ENCODE measurements at places on chromosomes 16 and 17.

DNA sequence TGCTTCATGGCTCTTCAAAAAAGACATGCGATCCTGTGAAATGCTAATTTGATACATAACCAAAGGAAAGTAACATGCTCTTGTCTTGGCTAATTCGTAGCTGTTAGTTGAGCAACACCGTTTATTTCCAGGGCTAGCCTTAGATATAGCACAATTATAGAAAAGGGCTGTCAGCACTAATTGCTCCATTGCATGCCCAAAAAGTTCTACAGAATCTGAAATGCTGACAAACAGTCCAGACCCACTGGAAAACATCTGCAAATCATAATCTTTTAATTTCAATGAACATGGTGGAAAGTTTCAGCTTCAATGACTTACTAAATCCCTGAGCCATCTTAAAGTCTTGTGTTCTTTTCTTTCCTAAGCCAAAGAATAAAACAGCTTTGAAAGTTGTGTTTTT is 42.9 kb upstream of the NUDT7 start:
- DNase-seq, result no peak

DNA sequence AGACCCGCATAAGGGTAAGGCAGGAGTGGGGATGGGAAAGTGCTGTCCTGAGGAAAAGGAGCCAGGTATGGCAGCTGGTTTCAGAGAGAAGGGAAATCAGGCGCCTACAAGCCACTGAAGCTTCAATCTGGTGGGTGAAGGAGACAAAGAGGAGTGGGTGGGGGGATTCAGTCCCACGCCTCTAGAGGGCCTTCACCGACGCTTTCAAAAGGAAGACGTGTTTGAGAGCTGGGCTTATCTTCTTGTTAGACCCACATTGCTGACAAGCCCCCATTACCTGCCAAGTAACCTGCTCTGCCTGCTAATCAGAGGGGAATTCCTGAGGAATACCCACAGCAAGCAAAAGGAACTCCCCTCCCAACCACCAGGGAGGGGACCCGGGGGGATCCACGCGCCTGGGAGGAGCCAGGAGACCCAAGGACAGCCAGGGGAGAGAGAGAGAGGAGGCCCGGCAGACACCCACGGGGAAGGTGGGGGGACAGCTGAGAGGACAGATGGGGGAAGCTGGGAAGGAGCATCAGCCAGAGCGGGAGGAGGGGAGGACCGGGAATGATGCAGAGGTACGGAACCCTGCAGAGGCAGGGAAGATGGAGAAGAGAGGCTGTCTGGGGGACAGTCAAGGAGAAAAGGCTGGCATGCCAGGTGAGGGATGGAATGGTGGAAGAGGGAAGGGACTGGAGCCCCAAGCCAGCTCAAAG is 1.0 kb downstream of the MTMR4 start:
- DNase-seq, result no peak

DNA sequence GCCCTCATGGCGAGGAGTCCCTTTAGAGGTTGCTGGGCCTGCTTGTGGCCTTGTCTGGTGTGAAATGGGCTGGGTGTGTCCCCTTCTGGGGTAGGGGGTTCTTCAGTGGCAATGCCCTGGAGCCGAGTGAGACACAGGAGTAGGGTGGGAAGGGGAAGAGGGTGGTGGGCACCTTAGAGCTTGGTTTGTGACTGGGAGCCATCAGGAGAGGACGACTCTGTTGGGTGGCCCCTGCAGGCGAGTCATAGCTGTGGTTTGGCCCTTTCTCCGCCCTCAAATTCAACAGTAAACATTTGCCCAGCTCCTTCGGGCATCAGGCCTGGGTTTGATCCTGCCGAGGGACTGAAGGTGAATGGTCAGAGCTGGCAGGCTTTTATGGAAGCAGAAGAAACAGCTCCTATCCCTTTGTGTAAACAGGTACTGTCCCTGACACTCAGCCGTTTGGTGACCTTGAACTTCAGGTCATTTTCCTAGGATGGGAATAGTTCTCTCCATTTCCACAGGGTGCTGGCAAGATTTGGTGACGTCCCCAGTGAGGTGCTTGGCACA is 2.9 kb downstream of the E4F1 start:
- DNase-seq, result no peak

DNA sequence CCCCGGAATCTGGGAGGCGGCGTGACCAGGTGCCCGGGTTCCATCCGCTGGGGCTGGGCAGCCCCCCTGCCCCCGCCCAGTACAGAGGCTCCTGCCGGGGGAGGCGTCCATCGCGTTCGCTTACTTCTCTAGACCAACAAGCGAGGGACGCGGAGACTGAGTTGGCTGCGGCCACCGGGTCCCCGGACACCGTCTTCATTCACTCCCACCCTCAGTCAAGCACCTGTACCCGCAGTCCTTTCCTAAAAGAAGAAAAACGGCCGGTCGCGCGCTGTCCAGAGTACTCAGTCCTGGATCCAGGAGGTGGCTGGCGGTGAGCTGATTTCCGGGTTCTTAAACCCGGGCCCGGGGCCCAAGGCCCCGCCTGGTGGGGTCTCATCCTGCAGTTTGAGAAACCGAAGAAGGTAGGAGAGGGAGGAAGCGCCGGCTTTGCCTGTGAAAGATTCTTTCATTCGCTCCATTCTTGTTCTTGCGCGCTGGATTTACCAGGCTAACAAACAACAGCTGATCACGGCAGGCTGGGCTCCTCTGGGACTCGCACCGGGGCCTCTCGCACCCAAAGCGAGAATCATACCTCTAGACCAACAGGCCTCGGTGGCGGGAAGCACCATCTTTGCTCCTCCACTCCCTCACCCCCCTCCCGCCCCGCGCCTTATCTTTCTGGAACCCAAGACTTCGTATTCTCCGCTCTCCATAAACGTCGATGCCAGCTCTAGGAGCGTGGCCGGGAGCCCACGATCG is 17.4 kb upstream of the OR1F1 start:
- no peak for DNase-seq

DNA sequence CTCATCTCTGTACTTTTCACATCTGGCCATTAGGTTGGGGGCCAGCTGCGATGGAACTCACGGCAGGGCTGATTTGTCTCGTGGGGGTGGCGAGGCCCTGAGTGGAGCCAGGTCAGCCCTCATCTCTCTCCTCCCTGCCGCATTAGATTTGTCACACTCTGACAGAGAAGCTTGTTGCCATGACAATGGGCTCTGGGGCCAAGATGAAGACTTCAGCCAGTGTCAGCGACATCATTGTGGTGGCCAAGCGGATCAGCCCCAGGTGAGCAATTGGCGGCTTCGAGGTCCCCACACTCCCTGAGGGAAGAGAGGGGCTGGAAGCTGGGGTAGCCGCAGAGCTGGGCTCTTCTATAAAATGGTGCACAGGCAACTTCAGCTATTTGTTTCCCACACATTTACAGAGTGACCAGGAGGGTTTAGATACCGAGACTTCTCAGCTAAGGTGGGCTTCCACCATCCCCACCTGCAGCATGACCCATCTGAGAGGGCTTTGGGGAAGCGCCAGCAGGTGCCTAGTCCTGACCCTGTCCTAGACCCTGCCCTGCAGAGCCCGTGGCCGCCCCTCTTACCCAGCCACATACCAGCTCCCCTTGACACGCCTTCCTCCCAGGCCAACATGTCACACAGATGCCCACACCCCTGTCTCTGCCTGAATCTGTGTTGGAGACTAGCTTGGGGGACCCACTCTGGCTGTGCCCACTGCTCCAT is 8.4 kb downstream of the TMEM98 start:
- DNase-seq, result no peak

DNA sequence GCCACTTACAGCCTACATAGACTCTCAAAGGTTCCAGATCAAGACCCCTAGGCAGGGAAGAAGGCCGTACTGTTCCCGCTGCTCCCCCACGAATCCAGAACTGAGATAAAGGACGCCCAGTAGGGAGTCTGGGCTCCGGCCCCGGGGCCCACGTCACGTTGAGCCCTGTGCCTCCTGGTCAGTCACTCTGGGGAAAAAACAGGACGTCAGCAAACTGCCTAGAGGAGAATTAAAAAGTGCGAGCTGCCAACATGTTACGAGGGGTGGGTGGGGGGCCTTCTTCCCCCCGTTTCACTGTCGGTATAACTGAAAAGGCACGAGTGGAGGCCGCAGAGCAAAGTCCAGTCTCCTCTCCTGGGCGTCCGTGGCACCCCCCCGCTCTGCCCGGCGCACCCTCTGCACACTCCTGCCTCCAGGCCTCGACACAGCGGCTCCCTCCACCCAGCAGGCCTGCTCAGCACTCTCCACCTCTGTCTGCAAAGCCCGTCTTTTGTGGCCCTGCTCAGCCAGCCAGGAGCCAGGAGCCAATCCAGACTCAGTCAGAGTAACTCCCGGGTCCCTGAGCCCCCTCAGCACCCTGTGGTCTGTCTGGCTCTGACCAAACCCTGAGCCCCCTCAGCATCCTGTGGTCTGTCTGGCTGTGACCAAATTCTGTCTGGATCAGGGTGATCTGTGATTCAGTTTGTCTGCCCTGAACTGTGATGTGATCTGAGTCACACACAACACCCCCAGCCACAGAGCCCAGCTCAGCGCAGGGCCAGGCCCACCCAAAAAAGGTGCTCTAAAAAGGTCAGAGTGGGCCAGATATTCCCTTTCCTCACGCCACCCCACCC is 6.2 kb downstream of the ITGAE start:
- no peak for DNase-seq

DNA sequence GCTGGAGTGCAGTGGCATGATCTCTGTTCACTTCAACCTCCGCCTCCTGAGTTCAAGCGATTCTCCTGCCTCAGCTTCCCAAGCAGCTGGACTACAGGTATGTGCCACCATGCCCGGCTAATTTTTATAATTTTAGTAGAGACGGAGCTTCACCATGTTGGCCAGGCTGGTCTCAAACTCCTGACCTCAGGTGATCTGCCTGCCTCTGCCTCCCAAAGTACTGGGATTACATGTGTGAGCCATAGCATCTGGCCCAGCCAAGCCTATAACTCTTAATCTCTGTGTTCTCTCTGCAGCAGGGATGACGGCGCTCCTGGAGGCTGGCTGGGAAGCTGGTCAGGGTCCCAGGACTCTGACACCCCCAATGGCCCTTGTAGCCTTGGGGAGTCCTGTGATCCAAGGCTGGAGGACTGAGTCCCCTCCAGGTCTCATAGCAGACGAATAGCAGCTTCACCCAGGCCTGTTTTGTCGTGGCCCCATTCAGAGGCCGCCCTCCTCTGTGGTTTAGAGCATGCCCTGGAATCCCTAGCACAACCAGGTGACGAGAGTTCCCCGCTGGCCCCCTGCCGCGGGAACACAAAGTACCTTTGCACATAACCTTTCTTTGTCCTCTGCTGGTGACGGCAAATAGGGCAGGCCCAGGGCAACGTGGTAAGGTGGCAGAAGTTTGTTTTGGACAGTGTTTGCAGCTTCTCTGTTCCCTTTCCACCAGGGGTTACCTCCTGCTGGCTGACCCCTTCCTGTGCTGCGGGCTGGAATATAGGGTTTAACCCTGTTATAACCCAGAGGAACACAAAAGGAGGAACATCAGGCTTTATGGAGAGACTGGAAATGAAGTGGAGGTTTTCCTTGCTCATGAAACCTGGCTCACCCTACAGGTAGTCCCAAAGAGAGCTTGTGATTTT is 43.0 kb upstream of the TOB1 start:
- DNase-seq, result no peak

DNA sequence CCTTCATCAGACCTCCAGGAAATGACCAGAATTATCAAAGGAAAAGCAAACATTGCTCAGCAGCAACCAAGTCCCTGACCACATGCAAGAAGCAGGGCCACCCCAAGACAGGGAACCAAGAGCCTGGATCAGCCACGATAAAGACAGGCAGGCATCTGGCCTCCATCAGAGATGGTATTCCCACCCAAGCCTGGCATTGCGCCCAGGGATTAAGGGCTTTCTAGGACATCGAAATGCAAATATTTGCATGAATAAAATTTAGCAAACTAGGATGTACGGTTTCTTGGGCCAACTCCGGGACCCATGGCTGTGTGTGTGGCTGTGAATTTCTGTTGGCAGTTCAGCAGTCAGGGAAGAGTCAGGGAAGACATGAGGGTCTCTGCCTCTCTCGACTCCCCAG is 241.4 kb upstream of the DYNLRB2 start:
- no peak for DNase-seq

GRCh38 chr16:396605-397004 is 394 bp upstream of the NME4 start:
- DNase-seq, result peak; percentile 45

DNA sequence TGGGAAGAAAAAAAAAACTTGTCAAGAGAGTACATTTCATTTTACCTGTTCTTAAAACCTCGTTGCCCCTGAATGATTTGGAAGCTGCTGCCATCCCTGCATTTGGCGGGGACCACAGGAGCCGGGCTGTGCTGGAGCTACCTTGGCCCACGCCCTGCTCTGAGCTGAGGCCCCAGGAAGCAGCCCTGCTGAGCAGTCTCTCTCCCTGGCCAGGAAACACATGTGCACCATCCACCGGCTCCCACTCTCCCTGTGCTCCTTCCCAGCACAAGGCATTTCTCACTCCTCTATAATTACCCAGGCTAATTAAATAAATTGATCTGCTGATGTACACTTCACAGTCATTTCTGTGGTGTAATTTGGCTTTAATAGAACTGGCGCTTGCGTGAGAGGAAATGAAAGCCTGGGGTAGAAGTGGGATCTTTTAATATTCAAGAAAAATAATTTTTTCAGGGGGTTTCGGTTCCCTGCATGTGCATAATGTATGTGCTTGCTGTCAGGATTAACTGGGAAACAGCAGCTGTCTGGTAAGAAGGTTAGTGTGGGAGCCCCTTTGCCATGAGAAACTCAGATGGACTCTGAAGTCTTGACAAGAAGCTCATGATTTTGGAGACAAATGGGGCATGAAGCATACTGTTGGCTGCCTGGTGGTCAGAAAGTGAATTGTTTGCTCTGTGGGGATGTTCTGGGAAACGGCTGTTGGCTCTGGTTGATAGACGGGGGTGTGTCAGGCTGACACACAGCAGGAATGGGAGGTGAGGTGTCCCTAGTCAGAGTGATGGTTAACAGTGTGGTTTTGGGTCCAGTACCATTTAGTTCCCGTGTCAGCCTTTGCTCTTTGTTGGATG is 252.3 kb upstream of the EEF2KMT start:
- no peak for DNase-seq

DNA sequence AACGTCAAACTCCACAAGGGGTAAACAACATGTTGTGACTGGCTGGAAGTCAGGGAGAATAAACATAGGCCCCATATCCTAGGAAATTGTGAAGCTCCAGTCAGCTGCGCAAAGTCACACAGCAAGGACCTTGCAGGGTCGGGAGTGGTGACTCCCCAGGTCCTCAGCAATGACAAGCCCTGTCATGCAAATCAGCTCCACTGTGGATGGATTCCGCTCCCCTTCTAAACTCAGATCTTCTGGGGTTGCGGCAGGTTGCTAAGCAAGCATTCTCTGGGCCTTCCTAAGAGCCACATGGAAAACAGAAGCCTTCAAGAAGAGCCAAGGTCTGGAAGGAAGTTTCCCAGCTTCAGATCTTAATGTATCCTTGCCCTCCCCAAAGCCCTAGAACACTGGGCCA is 28.9 kb upstream of the MYO18A start:
- no peak for DNase-seq

DNA sequence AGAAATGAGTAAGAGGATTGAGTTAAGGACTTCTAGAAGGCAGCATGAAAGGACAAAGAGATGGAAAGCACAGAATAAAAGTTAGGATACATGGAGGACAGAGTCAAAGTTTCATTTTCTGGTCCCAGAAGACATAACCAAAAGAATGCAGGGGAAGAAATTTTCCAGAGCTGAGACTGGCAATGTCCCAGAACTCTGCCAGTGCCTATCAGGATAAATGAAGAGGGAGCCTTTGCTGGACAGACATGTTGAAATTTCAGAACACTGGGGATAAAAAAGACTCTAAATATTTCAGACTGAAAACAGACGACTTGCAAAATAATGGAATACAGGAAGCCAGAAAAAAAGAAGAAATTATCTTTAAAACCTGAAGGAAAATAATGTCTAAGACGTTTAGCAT is 55.7 kb downstream of the NT5M start:
- no peak for DNase-seq
